Left lung (tissue), 14 donors: ENCODE measurements at places on chromosomes 2 and 18. TPM values are rescaled to one million over a fixed set of nuclear protein-coding genes. Genes with fewer than 3 reads are reported as not detected.

DNA sequence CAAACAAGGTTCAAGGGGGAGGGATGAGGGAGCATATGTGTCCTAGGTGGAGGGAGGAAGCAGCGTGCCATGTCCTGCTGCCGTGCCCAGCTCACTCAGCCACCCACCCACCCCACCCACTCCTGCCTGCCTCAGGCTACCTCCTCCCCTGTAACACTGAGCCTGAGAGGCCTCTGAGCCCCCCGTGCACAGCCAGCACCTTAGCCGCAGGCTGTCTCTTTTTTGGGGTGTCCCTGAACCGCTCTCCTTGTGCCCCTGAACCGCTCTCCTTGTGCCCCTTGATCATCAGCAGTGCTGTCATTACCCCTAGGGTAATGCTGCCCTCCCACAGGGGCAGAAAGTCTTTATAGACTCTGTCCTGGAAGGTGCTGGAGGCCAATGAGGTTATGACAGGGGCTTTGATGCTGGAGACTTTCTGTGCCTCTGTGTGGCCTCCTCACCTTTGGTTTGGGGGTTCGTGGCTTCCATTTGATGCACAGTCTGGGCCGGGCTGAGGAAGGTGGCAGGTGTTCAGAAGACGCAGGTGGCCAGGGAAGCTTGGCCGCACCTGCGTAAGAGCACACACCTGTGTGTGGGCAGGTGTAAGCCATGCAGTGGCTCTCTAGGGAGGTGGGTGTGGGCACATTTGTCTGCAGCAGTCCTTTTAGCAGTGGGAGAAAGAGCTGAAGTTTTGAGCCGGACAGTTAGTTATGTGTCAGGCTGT is 140.0 kb downstream of the SEPTIN10 start:
- DNase-seq, result no peak

The RND3 gene
- total RNA-seq, result 28.3 TPM

The ITM2C gene
- total RNA-seq, result 32.0 TPM

DNA sequence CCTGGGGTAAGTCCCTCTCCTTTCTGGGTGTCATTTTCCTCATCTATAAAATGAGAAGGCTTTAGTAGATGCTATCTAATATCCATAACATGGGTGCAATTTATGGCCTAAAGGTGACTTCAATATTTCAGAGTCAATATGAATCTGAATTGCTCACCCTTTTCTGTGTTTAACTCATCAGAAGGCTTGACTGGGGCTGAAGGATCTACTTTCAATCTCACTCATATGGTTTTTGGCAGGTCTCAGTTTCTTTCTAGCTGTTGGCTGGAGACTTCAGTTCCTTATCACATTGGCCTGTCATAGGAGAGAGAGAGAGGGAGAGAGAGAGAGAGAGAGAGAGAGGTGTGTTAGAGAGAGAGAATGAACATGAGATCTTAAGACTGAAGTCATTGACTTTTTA is 343.7 kb upstream of the MEX3C start:
- no peak for DNase-seq

GRCh38 chr2:173547499-173547898 is 192.8 kb downstream of the CDCA7 start:
- DNase-seq, result no peak
